IMR-90 (cell line): ENCODE measurements at places on chromosomes 16 and 17. TPM values are rescaled to one million over a fixed set of nuclear protein-coding genes. Genes with fewer than 3 reads are reported as not detected.
A peak's percentile ranks its signal among the peaks of the same experiment; 100 is the strongest.

Gene EVPL
- polyA plus RNA-seq: not detected in 2 replicates

Gene CBX2
- 3.2 and 4.0 TPM in 2 replicates for polyA plus RNA-seq

Gene TM4SF5
- polyA plus RNA-seq: not detected in 2 replicates

Gene NECAB2
- polyA plus RNA-seq: 0.26 and 0.27 TPM in 2 replicates

Gene GP1BA
- polyA plus RNA-seq: not detected in 2 replicates

Gene PRKCA
- 42.7 and 46.0 TPM in 2 replicates for polyA plus RNA-seq

Gene RNU2-1
- polyA plus RNA-seq: not detected in 2 replicates

Gene DPEP1
- polyA plus RNA-seq: not detected in 2 replicates

Gene CA4
- polyA plus RNA-seq: not detected in 2 replicates

Gene NGFR
- polyA plus RNA-seq: 0.11 and 0.15 TPM in 2 replicates

GRCh38 chr17:789160-789840, 7.1 kb downstream of the MRM3 start:
- peaks cover 8% of the 10 kb centered on the region; the same call in 1 of the 2 replicates for H3K4me1 ChIP-seq
- H3K36me3 ChIP-seq: peaks cover 30% of the 10 kb centered on the region
- no peak overlapping the region for H3K4me3 ChIP-seq

DNA sequence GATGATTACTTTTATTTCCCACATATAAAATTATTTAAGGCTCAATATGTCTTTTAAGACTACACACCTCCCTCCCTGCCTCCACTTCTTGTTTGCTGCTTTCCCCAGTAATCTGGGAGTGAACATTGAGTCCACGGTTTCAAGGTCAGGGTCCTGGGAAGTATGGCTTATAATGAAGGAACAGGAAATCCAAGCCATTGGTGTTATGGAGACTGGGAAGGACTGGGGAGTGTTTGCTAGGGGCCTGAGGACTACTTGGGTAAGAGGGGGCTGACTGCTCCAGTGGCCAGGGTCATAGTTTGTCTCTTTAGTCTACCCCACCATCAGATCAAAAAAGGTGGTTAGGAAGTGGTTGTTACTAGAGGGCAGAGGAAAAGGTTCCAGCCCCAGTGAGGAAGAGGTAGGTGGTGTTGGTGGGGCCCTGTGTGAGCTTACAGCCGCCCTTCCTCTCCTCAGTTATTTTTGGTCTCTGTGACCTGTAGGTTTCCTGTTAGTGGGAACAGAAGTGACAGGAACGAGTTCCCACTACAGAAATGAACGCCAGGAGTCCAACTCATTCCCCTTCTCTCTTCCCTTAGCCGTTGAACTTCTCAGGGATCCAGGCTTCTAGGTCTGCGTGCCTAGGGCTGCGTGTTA, 742 bp upstream of the SLC16A13 start:
- peak overlapping the region; percentile 60 for H3K4me3 ChIP-seq
- peaks cover 8% of the 10 kb centered on the region; the same call in 1 of the 2 replicates for H3K4me1 ChIP-seq
- H3K27me3 ChIP-seq: no peaks in the 10 kb centered on the region
- H3K36me3 ChIP-seq: no peaks in the 10 kb centered on the region
- no peak for DNase-seq
- H3K27ac ChIP-seq: peak overlapping the region; percentile 71

DNA sequence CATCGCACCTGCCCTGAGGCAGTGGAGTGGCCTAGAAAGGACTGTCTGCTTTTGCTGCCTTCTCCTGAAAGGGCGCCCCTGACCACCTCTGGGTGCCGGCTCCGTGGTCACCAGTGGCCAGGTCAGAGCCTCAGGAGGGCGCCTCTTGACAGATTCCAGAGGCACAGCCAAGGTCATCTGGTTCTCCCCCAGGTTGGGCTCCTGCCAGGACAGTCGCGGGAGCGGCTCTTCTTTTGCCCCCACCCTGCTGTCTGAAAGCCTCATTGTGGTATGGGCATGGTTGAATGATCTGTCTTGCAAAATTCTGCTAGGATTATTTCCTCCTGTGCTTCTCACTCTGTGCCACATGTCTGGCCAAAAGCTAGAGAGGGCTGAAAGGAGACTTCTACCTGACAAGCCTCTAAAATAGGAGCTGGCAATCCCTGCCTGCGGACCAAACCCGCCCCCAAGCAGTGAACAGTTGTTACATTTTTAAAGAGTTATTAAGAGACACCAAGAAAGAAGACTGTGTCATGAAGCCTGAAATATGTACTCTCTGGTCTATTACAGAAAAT, 82.8 kb downstream of the SNX29 start:
- peaks cover 18% of the 10 kb centered on the region for H3K4me1 ChIP-seq
- H3K36me3 ChIP-seq: peaks cover 3% of the 10 kb centered on the region; the same call in 1 of the 2 replicates
- no peak for DNase-seq
- no peak overlapping the region for H3K27ac ChIP-seq
- H3K4me3 ChIP-seq: no peak overlapping the region

GRCh38 chr16:89864527-89864820, 8.9 kb upstream of the TCF25 start:
- peaks cover 6% of the 10 kb centered on the region for H3K4me1 ChIP-seq
- H3K27ac ChIP-seq: no peak overlapping the region
- peaks cover 6% of the 10 kb centered on the region; the same call in 1 of the 2 replicates for H3K36me3 ChIP-seq

DNA sequence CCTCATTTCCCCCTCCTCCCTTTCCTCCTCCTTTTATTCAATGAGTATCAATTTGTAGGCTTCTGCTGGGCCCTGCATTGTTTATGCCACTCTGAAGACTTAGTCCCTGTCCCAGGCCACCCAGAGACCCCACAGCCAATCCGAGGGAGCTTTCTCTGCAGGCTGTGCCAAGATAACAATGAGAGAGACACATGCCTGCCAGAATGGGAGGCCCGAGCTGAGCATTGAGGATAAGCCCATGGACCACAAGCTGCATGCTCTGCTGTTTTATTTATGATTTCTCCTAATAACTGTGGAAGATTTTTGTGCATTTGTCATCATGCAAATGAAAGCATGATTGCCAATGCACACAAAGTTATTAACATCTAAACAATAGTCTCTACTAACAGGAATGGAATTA, 3.0 kb downstream of the RCVRN start:
- H3K27ac ChIP-seq: peak overlapping the region; percentile 41; the same call in 1 of the 2 replicates
- H3K27me3 ChIP-seq: no peaks in the 10 kb centered on the region
- peaks cover 14% of the 10 kb centered on the region for H3K4me1 ChIP-seq

- no peaks in the 10 kb centered on the region for H3K36me3 ChIP-seq
- no peak overlapping the region for H3K4me3 ChIP-seq
- H3K4me1 ChIP-seq: no peaks in the 10 kb centered on the region
Observed at GRCh38 chr16:89034971-89035668, 58.1 kb upstream of the CBFA2T3 start.

DNA sequence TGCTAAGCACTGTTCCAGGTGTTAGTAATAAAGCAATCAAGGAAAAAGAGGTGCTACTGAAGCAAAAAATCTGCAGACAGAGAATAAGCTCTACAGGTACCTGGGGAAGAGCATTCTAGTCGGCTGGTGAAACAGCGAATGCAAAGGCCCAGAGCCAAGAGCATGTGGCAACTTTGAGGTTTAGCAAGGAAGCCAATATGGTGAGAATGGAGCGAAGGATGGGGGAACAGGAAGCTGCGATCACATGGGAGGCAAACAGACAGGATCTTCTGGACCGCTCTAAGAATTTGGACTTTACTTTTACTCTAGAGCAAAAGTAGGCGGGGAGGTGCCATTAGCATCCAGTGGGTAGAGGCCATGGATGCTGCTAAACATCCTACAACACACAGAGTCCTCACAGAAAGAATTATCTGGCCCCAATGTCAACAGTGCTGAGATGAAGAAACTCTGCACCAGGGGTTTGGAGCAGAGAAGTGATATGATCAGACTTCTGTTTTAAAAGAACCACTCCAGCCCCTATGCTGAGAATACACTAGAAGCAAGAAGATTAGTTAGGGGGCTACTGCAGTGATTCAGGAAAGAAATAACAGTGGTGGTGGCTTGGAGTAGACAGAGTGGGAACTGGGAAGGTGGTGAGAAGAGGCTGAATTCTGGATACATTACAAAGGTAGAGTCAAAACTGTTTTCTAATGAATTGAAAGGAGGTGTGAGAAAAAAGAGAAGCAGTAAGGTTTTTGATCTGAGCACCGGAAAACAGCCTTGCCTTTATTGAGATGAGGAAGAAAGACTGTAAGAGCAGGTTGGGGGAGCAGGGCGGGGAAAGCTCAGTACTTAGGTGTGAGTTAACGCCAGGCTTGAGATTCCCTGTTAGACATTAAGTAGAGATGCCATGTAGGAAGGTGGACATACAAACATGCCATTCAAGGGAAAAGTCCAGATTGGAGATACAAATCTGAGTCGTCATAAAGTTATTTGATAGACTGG, 11.0 kb downstream of the EFTUD2 start:
- no peak for DNase-seq
- no peak overlapping the region for H3K27ac ChIP-seq
- H3K4me1 ChIP-seq: no peaks in the 10 kb centered on the region
- H3K27me3 ChIP-seq: no peaks in the 10 kb centered on the region

GRCh38 chr16:57763285-57764005, 27.9 kb downstream of the KATNB1 start:
- peaks cover 7% of the 10 kb centered on the region for H3K4me1 ChIP-seq
- no peak overlapping the region for H3K4me3 ChIP-seq
- peak overlapping the region; percentile 16; the same call in 1 of the 2 replicates for H3K27ac ChIP-seq
- H3K27me3 ChIP-seq: no peaks in the 10 kb centered on the region
- peaks cover 63% of the 10 kb centered on the region for H3K36me3 ChIP-seq

GRCh38 chr17:80770881-80771611, 220.6 kb upstream of the CHMP6 start:
- no peak for DNase-seq
- H3K27ac ChIP-seq: no peak overlapping the region
- H3K4me1 ChIP-seq: peaks cover 18% of the 10 kb centered on the region
- no peaks in the 10 kb centered on the region for H3K27me3 ChIP-seq
- no peak overlapping the region for H3K4me3 ChIP-seq

DNA sequence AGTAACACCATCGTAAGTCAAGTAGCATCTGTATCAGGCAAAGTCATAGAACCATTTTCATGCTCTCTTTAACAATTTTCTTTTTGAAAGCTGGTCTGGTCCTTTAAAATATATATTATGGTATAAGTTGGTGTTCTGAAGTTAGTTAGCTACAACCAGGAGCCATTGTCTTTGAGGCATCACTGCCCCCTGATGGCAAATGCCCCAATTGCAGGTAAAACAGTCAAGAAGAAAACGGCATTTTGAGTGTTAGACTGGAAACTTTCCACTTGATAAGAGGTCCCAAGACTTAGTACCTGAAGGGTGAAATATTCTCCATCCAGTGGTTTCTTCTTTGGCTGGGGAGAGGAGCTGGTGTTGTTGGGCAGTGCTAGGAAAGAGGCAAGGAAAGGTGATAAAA, 14.1 kb downstream of the TP53 start:
- H3K27ac ChIP-seq: no peak overlapping the region
- no peak overlapping the region for H3K4me3 ChIP-seq
- H3K36me3 ChIP-seq: peaks cover 55% of the 10 kb centered on the region
- no peaks in the 10 kb centered on the region for H3K27me3 ChIP-seq
- DNase-seq: no peak

DNA sequence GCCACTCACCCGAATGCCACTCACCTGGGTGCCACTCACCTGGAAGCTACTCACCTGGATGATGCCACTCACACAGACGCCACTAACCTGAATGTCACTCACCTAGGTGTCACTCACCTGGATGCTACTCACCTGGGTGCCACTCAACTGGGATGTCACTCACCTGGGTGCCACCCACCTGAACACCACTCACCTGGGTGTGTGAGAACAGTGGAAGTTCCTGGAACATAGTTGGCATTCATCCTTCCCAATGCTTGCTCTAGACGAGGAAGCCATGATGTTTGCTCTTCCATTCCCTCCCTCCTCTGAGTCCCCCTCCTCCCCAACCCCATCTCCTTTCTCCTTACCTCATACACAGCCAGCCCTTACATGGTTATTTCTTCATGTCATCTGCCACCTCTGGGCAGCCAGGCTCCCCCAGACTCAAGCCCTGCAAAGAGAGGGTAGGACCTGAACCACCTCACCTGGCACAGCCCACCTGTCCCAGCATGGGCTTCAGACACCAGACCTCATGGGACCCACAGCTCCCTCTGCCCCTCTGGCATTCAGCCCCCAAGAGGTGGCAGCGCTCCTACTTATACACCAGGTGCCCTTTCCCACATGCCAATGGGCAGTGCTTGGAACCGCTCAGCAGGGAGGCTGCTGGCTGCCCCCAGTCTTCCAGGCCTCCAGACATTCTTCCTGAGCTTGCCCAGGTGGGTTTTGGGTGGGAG, 171.8 kb upstream of the FOXF1 start:
- no peak overlapping the region for H3K27ac ChIP-seq
- H3K4me1 ChIP-seq: peaks cover 14% of the 10 kb centered on the region
- DNase-seq: no peak
- H3K27me3 ChIP-seq: peaks cover 6% of the 10 kb centered on the region; the same call in 1 of the 2 replicates
- H3K36me3 ChIP-seq: no peaks in the 10 kb centered on the region

- no peak overlapping the region for H3K27ac ChIP-seq
- H3K4me1 ChIP-seq: no peaks in the 10 kb centered on the region
- peaks cover 60% of the 10 kb centered on the region for H3K27me3 ChIP-seq
- H3K4me3 ChIP-seq: no peak overlapping the region
- H3K36me3 ChIP-seq: no peaks in the 10 kb centered on the region
- DNase-seq: no peak
Observed at GRCh38 chr17:43754947-43755346, 3.6 kb downstream of the SOST start.

DNA sequence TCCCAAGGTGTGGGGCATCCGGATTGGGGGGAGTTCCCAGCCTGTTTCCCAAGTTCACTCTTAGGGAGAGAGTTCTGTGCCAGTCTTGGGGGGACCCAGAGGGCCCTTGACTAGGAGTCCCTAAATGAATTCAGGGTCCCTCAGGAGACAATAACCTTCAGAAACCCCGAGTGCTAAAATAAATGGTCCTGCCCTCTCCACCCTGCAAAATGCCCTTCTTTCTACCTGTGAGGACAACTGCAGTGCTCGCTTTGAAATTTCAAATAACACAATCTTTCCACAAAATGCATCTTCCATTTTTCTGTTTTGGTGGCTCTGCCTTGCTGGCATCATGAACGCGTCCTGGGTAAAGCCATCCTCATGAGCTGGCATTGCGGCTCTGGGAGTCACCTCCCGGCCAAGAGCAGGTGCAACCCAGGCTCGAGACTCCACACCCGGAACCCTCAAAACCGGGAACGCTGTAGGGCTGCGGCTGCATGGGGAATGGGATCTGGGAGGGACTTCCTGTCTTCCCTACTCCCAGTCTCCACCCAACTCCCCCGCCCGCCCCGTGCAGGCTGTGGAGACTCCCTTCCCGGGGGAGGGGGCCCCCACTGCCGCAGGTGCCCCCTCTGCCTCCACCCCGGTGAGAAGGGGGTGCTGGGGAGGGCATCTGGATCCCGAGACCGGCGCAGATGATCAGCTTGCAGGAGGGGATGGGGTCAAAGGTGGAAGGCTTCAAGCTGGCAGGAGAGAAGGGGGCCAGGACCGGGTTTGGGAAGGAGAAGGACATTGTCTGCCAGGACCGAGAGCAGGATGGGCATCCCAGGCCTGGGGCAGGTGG, at the start of gene ZNF205:
Gene ZNF205 (plus strand): TSS at position 529 of the 823 bp plus-strand sequence. CDS start 845 bp downstream, outside the sequence.
- peak; percentile 70 for DNase-seq
- peak within 1 kb of the TSS; percentile 88 for H3K4me3 ChIP-seq
- peaks cover 9% of the 10 kb centered on the region for H3K4me1 ChIP-seq
- H3K27me3 ChIP-seq: no peaks in the 10 kb centered on the region

DNA sequence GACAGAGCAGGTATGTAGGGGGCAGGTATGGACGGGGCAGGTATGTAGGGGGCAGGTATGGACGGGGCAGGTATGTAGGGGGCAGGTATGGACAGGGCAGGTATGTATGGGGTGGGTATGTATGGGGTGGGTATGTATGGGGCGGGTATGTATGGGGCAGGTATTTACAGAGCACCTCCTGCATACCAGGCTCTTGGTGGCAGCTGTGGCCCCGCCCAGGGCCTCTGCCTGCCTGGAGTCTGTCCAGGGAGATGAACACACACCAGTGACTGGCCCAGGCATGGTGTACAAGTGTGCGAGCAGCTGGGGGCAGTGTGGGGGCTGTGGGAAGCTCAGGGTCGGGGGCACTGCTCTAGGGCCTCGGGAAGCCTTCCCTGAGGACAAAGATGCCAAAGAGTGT, 4.4 kb downstream of the RPL3L start:
- no peak overlapping the region for H3K4me3 ChIP-seq
- H3K36me3 ChIP-seq: no peaks in the 10 kb centered on the region
- DNase-seq: no peak
- H3K4me1 ChIP-seq: no peaks in the 10 kb centered on the region
